Progenitor cell of endocrine pancreas (in vitro differentiated cells): ENCODE measurements at places on chromosomes 7 and 10. TPM values are rescaled to one million over a fixed set of nuclear protein-coding genes. Genes with fewer than 3 reads are reported as not detected.
A peak's percentile ranks its signal among the peaks of the same experiment; 100 is the strongest.

- no peak overlapping the region for H3K4me3 ChIP-seq
- DNase-seq, result no peak
- H3K27ac ChIP-seq, result no peak overlapping the region
- peaks cover 7% of the 10 kb centered on the region for H3K36me3 ChIP-seq
- H3K4me1 ChIP-seq, result peaks cover 14% of the 10 kb centered on the region
Measured at GRCh38 chr10:103765168-103765567, 90.2 kb downstream of the SH3PXD2A start.

DNA sequence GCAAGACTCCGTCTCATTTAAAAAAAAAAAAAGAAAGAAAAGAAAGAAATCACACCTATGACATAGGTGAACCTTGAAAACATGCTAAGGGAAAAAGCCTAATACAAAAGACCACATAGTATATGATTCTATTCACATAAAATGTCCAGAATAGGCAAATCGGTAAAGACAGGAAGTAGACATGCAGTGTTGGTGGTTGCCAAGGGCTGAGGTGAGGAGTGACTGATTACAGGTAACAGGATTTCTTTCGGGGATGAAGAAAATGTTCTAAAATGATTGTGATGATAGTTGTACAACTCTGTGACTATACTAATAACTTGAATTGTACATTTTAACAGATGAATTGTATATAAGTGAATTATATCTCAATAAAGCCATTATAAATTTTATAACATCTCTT lies 3.3 kb downstream of the XPNPEP1 start:
- no peak overlapping the region for H3K4me3 ChIP-seq
- no peak overlapping the region for H3K27ac ChIP-seq
- DNase-seq, result no peak
- peaks cover 9% of the 10 kb centered on the region for H3K27me3 ChIP-seq
- peaks cover 4% of the 10 kb centered on the region for H3K36me3 ChIP-seq
- H3K4me1 ChIP-seq, result peaks cover 26% of the 10 kb centered on the region

- H3K27me3 ChIP-seq, result peaks cover 19% of the 10 kb centered on the region
- no peak for DNase-seq
- H3K36me3 ChIP-seq, result no peaks in the 10 kb centered on the region
- no peak overlapping the region for H3K27ac ChIP-seq
Measured at GRCh38 chr10:128040096-128040495, 86.1 kb downstream of the MKI67 start.

DNA sequence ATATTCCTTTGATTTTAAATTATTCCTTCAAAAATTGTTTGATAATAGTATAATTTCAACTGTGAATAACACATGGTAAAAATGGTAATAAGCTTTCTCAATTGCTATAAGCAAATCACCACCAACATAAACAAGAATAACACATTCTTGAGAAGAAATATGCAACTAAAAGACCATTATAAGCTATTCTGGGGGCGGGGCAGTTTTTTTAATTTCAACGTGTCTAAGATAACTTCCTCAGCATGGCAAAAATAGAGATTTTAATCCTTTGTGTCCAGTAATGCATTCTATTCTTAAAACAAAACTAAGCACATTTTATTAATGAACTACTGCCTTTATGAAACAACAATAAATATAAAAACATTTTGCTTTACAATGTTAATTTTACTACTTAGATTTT lies 1.5 kb downstream of the DNAJC12 start:
- H3K36me3 ChIP-seq, result no peaks in the 10 kb centered on the region
- no peak overlapping the region for H3K27ac ChIP-seq
- H3K27me3 ChIP-seq, result no peaks in the 10 kb centered on the region
- no peak overlapping the region for H3K4me3 ChIP-seq

GRCh38 chr10:108957681-108958080 lies 965.6 kb downstream of the XPNPEP1 start:
- H3K36me3 ChIP-seq, result no peaks in the 10 kb centered on the region
- no peak overlapping the region for H3K4me3 ChIP-seq
- no peak overlapping the region for H3K27ac ChIP-seq

DNA sequence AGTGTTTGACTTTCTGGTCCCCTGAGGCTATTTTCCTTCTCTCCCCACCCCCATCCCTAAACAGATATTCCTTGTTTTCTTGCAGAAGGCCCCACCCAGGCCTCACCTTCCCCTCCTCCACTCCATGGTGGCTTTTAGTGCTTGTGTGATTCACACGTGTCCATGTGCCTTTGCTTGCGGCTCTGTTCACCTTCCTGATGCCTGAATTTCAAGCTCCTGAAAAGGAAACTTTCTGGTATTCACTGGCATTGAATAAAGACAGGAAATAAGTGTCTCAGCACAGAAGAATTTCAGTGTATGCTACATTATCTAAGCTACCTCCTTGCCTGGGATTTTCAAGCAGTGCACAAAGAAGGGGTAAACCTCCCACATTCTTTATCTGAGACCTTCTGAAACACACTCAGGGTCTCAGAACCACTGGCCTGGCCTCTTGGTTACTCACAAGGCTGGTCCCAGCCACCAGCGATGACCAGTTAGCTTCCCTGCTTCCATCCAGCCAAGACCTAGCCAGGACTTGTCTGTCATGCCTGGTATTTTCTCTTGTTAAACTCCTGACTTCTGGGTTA lies 17.2 kb upstream of the UBE2H start:
- no peak for DNase-seq
- peaks cover 14% of the 10 kb centered on the region for H3K4me1 ChIP-seq
- H3K4me3 ChIP-seq, result no peak overlapping the region
- peak overlapping the region; percentile 86 for H3K27ac ChIP-seq
- H3K27me3 ChIP-seq, result no peaks in the 10 kb centered on the region

DNA sequence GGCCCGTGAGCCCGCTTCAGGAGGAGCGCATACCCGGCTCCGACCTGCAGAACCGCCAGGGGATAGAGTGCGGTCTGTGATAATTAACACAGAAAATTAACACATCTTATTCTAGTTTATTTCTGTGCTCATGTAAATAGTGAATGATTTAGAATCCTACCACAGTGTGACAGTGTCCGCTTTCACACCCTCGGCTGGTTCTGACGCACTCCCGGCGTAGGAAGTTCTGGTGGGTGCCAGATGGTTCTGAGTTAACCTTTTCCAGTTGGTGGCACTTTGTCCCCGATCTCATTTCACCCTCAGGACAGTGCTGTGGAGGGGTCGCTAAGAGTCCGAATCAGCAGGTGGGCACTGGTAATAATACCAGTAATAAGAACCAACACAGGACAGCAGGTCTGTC lies 28.3 kb upstream of the FXYD4 start:
- no peak overlapping the region for H3K27ac ChIP-seq
- H3K36me3 ChIP-seq, result no peaks in the 10 kb centered on the region
- peaks cover 13% of the 10 kb centered on the region for H3K27me3 ChIP-seq
- no peak overlapping the region for H3K4me3 ChIP-seq

DNA sequence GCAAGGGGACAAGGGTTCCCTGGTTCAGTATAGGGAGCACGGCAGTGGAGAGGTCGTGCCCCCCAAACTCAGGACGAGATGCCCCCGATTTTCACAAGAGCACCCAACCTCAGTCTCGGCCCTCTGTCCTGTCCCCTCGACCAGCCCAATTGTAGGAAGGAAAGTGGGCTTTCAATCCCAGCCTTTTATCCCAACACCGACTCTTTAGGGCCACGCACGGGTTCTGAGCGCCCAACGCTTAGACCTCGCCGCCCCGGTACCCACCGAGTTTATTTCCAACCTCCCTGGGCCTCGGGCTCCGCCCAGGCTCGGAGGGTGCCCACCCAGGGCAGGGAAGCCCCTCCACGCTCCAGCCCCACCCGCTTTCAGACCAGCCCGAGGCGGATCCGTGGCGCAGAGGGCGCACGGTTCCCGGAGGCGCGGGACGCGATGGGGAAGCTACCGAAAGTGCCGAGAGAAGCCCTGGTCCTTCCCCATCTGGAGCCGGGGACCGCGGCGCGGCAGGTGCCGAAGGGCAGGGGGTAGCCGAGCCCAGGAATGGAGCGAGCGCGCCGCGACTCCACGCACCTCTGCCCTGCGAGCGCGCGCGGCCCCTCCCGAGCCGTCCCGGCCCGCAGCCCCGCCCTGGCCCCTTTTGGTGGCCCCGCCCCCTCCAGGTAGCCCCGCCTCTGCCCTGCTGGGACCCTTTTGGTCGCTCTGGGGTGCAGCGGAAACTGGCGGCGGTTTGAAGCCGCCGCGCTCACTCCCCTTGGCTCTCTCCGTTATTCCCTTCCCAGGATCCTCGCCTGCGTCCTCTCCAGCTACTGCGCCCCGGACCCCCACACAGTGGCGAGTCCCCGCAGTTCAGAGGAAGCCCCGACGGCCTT lies 20.4 kb downstream of the GRID2IP start:
- H3K27ac ChIP-seq, result no peak overlapping the region
- H3K4me1 ChIP-seq, result peaks cover 5% of the 10 kb centered on the region
- H3K27me3 ChIP-seq, result peaks cover 83% of the 10 kb centered on the region
- no peaks in the 10 kb centered on the region for H3K36me3 ChIP-seq

ZNF853 gene
- 13.7 and 14.3 TPM in 2 replicates for total RNA-seq

HHEX gene
- total RNA-seq, result 39.3 and 46.1 TPM in 2 replicates

C10orf143 gene
- 3.6 and 3.7 TPM in 2 replicates for total RNA-seq

CALHM1 gene
- not detected in 2 replicates for total RNA-seq

SSC4D gene
- 7.4 and 10.7 TPM in 2 replicates for total RNA-seq

PPP1R17 gene
- total RNA-seq, result 0.96 and 1.2 TPM in 2 replicates
